ENCODE measurements at places on chromosomes 2 and 18. TPM values are rescaled to one million over a fixed set of nuclear protein-coding genes. Genes with fewer than 3 reads are reported as not detected.

The PDE1A gene
- not detected for total RNA-seq

The LAMA1 gene
- 6.4 TPM for total RNA-seq

DNA sequence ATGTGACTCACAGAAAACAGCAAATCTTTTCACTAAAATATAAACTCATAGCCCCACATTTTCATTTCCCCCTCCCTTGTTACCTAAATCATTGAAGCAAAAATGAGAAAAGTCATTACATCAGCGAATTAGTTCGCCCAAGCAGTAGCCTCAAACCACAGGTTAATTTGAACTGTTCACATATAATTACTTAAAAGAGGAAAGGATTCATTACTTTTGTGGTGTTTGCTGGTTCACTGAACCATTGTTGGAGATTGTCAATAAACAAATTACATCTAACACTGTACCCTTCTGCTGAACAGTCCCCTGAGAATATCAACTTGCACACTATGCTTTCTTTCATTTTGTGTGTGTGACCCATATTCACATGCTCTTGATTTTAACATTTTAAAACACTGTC, 238.7 kb downstream of the ERBB4 start:
- no peak for DNase-seq

DNA sequence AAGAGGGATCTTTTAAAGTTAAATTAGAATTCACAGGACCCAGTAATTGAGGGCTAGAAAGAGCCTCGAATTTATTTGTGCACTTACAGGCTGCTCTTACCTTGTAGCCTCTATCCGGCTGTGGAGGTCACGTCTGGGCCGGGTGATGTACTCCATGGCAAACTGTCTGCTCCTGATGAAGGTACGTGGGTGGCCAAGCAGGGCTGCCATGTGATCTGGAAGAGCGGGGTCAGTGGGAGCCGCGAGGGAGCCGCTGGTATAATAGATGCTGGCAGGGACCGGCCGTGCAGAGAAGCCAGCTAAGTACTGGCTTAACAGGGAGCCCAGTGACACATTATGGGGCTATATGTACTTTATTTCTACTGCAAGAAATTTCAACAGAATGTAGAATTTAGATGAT, 59.2 kb downstream of the ADI1 start:
- no peak for DNase-seq

DNA sequence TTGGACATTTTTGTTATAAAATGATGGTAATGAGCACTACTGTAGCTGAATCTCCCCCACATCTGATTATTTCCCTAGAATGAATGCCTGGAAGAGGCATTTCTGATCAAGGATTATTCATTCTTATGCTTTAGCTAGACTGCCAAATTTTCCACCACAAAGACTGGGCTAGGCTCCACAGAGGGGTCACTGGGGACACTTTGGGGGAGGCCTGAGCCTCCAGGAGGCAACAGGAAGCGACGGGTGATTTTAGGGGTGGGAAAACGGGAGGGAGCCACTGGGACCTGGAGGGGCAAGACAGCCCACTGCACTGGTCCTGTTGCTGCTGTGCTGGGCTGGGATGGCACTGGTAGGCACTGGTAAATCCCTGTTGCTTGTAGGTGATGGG, 2.4 kb upstream of the ASB1 start:
- no peak for DNase-seq

- DNase-seq = no peak
Measured at GRCh38 chr18:70028084-70028483, 80.4 kb upstream of the CD226 start.

- DNase-seq = no peak
Measured at GRCh38 chr18:59047321-59048047, 92.2 kb upstream of the SEC11C start.
